A172 (cell line): ENCODE measurements at places on chromosomes 12 and 14. TPM values are rescaled to one million over a fixed set of nuclear protein-coding genes. Genes with fewer than 3 reads are reported as not detected.

The PNP gene
- total RNA-seq, result 41.8 and 43.5 TPM in 2 replicates

The DDN gene
- 0.03 and 0.19 TPM in 2 replicates for total RNA-seq

- no peak for DNase-seq
These were observed 42.1 kb downstream of the CCDC175 start for GRCh38 chr14:59534361-59534987.

The KRT6C gene
- total RNA-seq, result not detected in 2 replicates

The SLC17A8 gene
- total RNA-seq, result not detected in 2 replicates

The DTX3 gene
- total RNA-seq, result 13.6 and 21.3 TPM in 2 replicates

The LRRIQ1 gene
- 0.38 and 4.4 TPM in 2 replicates for total RNA-seq
